IPS-NIHi11 (cell line): ENCODE measurements at places on chromosomes 6 and 20.

GRCh38 chr6:18400831-18401446 lies 13.8 kb downstream of the RNF144B start:
- no peak for DNase-seq

GRCh38 chr6:157714153-157714490 lies 108.9 kb upstream of the SNX9 start:
- no peak for DNase-seq

DNA sequence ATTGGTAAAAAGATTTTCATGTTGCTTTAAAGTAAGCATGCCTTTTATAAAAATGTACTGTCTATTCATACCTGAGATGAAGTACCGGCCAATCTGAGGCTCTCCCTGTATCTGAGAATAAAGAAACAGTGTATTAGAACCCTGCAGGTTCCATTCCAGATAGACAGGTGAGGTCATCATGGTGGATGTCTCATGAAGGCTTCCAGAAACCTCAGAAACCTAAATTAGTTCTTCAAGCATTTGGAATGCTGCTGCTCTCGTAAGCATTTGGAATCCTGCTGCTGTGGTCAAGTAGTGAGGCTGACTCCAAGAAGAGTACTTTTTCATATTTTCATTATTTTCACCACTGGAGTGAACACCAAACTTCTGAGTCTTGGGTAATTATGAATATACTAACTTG lies 642.3 kb downstream of the MAFB start:
- no peak for DNase-seq

DNA sequence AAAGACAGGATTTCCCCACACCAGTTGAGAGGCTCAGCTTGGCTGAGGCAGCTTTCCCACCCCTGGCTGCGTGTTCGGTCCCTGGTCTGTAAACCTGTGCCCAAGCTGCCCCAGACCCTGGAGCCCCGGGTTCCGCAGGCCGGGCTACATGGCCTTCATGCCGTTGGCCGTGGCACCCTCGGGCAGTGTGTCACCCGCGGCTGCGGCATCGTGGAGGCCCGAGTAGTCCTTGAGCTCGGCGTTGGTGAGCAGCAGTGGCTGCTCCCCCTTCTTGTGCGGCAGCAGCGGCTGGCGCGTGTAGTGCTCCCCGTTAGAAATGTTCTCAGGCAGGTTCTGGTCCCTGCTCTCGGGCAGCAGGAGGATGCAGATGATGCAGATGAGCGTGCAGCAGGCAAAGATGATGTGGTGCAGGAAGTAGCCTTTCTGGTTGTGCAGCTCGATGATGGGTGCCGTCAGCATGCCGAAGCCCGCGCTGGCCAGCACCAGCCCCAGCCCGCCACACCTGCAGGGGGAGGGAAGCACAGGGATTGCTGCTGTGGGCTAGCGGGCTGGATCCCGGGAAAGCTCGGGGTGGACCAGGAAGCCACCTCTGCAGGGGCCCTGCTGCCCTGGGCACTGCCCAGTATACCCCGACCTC lies 14.3 kb downstream of the PSMG4 start:
- no peak for DNase-seq

- no peak for DNase-seq
Observed at GRCh38 chr20:57111028-57111373, 155.4 kb downstream of the BMP7 start.

- no peak for DNase-seq
Observed at GRCh38 chr6:74568861-74569260, 637.0 kb downstream of the COL12A1 start.

DNA sequence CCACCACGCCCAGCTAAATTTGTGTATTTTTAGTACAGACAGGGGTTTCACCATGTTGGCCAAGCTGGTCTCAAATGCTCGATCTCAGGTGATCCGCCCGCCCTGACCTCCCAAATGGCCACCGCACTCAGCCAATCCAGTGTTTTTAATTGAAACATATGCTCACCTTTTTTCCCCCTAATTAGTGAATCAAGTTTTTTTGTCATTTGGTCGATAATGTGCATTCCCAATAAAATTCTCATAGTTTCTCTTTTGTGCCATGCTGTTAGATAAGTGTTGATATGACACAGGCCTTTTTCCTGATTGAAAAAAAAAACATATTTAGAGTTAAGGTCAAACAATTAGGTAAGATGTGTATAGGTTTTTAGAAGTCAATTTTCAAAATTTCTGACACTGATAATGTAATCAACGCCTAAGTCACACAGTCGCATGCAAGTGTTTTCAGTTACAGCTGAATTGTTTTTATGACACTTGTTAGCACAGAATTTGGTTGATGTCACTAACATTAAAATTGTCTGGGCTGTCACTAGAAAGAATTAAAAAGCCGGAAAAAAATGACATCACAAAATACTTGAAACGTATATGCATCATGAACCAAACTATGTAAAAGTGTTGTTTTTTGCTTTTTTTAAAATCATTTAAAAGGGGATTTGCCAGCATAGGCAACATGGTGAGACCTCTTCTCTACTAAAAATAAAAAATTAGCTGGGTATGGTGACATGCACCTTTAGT lies 21.9 kb downstream of the ZNF217 start:
- DNase-seq: no peak

- no peak for DNase-seq
Observed at GRCh38 chr6:73169633-73170032, 55.7 kb downstream of the KHDC1L start.

DNA sequence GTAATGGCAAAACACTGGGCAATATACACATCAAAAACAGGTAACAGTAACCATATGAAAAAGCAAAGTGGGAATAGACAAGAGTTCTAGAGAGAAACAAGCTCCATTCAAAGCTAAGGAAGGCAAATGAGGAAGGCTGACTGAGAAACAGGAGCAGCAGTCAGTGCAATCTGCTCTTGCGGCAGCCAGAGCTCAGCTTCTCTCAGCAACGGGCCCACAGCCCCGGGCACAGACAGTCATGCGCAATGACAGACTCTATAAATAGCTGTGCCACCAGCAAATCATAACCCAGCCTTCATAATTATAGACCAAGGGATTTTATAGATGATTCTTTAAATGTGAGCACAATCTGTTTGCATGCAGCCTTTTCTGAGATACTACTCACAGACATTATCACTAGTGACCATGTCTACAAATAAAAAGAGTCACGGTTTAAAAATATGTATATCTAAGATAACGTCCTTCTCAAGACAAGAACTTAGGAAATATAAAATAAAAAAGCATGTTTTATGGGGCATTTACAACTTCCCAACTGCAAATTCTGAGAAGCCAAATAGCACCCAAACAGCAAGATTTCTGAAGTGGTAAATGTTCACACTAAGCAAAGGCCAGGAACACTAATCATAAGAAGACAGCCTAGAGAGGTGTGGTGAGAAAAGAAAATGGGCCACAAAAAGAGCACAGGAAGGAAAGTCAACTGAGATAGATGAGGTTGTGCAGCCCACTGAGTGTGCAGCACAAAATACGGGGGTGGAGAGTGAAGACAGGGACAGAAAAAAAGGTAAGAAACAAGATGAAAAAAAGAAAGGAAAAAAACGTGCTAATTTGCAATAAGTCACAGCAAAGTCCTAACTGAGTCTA lies 39.9 kb upstream of the BEND6 start:
- no peak for DNase-seq

- DNase-seq: no peak
Observed at GRCh38 chr20:43541214-43541613, 17.6 kb upstream of the SGK2 start.

DNA sequence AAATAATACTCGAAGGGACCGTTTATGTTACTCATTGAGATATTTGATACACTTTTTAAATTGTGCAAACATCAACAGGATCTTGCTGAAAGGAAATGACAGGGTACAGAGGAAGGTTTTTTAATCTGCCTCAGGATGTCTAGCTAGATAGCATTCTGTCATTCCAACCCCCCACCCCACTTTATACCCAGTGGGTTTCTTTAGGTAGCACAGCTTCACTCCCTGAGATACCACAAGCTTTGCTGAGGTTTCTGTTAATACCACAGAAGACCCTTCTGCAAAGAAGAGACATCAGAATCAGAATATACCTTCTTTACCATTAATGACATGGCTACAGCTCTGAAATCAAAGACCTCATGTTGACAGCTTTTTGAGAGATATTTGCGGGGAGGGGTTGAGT lies 1.3 kb downstream of the PHACTR2 start:
- no peak for DNase-seq

DNA sequence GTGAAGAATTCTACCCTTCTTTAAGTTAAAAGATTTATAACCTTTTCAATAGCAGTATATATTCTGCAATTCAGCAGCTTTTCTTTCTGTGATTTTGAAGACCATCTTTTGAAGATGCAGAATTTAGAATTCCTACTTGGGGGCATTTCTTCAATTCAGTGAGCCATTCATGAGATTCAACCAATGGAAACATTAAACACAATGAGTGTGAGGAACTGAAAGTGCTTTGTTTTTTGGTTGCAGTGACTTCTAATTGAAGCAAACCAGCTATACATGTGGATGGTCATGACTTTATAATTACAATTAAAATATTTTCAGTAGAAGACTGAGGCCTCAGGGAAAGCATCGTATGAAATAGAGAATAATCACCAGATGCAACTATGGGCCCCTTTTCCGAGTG lies 108.3 kb downstream of the CARMIL1 start:
- no peak for DNase-seq

DNA sequence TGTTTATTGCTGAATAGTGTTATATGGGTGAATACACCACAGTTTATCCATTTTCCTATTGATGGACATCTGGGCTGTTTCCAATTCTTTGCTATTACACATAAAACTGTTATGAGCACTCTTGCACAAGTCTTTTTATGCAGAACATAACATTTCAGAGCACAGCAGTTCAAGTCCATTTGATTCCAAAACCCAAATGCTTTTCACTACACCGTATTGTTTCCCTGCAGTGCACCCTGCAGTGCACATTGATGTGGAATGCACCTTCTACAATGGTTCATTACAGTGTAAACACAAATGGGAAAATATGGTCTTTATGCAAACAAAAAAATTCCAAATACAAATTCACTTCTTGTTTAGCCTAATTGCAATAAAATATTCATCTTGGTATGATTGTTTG lies 3.6 kb upstream of the SLC2A12 start:
- no peak for DNase-seq

GRCh38 chr6:33906439-33906838 lies 102.6 kb upstream of the MLN start:
- no peak for DNase-seq

- no peak for DNase-seq
Observed at GRCh38 chr6:108565893-108566292, 5.2 kb downstream of the FOXO3 start.

DNA sequence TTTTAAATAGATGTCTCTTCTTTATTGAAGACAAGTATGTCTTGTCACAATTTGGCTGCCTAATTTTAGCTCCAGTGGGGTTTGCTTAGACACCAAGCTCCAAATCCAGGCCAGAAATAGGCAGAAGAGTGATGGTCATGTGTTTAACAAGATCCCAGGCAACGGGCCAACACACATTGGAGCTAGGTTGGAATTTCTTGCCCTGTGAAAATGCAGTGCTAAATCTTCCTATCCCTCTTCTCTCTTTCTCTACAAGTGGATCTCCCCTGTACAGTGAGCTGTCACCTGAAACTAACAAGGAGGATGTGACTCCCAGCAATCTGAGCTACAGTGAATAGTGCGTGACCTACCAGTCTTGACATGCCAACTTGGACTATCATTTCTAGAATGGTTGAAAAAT lies 65.3 kb upstream of the VGLL2 start:
- no peak for DNase-seq

GRCh38 chr20:51339721-51340450 lies 202.6 kb downstream of the NFATC2 start:
- DNase-seq: no peak

DNA sequence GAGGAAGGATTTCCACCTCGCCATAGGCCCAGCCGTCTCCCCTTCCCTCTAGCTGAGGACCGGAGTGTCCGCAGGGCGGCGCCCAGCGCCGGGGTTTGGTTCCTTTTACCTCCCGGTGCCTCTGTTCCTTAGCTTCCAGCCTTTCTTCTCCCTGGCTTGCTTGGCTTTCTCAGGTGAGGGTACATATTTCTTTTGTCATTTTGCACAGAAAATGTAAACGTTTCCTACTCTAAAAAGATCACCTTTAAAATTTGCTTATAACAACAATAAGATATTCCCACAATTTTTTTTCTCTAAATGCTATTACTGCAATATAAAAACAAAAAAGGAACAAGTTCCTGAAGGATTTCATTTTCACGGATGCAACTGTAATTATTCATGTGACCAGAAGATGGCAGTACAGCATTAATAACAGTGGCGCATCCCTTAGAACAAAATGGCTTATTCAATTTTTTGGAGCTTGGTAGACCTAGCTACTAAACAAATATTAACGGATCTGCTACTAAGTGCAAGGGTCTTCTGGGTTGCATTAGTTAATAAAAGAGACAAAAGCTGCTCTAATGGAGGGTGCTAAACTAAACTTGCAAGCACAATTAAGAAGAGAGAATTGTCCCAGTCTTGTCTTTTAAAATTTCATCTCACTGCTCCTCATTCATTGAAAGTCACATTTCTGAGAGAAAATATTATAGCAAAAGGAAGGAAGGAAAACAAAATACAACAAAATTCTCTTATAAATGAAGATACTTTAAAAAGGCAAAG lies 172.9 kb downstream of the ADGRG6 start:
- DNase-seq: peak; percentile 77

- no peak for DNase-seq
Observed at GRCh38 chr6:48881551-48881950, 581.5 kb downstream of the MMUT start.

GRCh38 chr6:111087871-111088667 lies 766 bp downstream of the SLC16A10 start:
- peak; percentile 35 for DNase-seq

DNA sequence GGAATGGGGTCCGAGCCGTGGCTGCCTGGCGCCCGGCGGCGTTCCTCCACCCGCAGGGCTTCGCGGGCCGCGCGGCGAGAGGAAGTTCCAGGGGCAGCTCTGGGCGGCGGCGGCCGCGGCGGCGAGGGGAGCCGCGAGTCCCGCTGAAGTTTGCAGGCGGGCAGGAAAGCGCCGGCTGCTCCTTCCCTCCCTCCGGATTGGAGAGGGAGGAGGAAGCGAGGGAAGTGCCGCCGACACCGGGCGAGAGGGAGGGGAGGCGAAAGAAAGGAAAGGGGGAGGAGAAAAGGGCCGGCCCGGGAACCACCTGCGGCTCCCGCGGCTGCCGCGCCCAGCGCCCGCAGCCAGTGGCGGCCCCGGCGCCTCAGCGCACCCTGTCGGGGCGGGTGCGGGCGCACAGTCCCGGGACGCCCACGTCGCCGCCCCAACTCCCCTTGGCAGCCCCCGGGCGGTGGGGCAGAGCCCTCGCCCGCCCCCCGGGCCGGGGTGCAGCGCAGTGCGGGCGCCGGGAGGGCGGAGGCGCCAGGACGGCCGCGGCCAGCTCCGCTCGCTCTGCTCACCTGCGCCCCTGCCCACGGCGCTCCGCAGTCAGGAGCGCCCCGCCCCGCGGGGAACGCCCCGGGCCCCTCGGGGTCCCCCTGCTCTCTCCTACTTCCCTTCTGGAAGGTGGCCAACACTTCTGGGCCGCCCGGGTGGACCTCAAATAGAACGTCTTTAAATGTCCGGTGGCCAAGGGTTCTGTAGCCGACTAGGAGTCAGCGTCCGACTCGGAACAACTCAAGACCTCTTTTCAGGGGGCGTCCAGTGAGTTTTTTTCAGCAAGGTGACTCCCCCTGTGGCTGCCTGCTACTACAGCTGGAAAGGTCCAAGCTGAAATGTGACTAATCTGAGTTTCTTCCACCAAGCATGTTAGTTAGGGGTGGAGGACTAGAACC lies 80.3 kb upstream of the CCDC28A start:
- peak; percentile 96 for DNase-seq
